ENCODE measurements at places on chromosomes 5 and 9.

GRCh38 chr9:111144741-111145140, 106.5 kb upstream of the LPAR1 start:
- DNase-seq = no peak

- DNase-seq = no peak
Measured at GRCh38 chr5:135053278-135053677, 19.2 kb upstream of the PITX1 start.

DNA sequence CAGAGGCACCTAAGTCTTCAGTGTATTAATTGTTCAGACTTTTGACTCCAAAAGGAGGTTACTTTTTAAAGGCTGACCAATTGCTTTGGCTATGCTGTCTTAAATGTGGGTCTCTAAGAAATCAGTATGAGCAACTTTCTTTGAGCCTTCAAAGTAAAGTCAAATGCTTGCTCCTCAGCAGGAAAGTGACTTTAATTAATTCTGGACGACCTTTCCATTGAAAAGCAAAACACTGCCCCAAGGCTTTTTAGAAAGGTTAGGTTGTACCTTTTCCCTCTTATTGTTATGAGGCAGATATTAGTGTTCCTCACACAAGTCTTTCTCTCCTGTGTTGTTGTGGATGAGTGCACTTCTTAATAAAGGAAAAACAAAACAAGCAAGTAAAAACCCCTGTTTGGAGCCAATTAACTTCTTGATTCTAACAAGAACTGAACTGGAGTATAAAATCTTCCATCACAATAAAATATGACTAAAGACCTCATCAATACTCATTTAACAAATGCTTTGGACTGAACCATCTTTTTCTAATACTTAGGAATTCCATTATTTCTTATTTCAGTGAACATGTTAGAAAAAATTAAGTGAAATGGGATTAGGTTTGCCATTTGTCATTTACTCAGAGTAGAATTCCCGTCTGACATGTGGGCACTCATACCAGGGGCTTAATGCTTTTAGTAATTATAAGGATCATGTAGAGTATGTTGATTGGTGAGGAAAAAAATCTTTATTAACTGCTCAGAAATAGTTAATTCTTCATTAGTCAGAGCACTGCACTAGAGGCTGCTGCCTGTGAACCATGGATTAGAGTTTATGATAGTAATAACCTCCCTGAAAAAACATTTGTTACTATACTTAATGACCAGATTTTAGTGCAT, 159.1 kb upstream of the ZNF608 start:
- no peak for DNase-seq

DNA sequence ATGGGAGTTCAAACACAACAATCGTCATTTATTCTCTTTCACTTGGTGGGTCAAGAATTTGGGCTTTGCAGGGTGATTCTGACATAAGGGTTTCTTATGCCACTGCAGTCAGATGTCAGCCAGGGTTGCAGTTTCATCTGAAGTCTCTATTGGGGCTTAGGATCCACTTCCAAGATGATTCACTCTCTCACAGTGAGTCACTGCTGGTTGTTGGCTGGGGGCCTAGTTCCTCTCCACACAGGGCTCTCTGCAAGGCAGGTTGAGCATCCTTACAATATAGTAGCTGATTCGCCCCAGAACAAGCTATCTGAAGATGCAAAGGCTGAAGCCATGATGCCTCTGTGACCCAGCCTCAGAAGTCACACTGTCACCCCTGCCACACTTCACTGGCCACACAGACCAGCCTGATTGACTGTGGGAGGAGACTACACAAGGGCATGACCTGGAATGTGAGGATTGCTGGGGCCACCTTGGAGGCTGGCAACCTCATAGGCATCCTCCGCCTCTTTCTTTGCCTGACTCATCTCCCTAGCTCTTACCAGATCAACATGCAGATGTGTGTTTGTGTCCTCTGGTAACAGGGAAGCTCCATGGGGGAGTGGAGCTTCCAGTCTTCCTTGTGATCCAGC, 4.5 kb upstream of the CARD19 start:
- DNase-seq = peak; percentile 34

DNA sequence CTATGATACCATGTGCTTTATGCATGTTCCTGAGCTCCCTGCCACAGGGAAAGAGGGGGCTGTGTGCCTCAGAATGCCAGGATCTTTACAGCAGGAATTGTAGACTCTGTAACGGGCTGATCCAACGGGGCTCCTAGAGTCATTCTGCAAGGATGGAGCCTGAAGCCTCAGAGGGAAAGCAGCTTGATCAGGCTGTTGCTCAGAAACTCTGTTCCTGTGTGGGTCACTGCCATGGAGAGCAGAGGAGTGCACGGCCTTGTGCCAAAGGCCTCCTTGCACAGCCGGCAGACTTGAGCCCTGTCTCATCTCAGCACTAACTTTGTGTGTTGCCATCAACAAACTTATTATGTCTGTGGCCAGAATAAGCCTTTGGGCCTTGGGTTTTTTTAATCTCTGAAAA, 51.8 kb downstream of the AMBP start:
- DNase-seq = peak; percentile 35

GRCh38 chr5:73450672-73451223, 2.2 kb upstream of the FOXD1 start:
- DNase-seq = no peak

DNA sequence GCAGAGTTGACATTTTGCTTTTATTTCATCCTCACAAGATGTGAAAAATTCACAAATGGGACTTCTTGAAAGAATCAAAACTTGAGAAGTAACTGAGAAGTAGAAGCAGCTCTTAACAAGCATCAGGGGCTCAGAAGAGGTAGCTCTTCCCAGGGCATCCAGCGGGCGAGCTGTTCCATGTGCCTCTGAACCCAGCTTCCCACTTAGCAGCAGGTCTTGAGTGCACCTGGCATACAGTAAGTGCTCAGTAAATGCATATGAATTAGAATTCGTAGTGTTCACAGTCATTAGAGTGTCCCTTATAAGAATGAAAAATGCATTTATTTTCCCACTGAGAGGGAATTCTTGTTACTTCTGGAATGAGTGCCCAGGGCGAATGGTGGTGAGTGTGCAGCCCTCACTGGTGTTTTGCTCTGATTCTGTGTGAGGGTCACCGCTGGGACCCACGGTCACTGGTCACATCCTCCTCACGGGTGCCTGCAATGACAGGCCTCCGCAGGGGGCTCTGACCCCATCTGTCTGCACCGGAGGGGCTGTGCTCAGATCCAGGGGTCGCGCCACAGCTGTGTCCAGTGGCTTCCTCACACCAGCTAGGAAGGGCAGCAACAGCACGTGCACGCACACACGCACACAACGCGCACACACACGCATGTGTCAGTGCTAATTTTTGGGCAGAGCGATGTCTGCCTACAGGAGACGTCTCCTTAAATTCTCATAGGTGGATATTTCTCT, 26.9 kb downstream of the EXOC3 start:
- peak; percentile 32 for DNase-seq

DNA sequence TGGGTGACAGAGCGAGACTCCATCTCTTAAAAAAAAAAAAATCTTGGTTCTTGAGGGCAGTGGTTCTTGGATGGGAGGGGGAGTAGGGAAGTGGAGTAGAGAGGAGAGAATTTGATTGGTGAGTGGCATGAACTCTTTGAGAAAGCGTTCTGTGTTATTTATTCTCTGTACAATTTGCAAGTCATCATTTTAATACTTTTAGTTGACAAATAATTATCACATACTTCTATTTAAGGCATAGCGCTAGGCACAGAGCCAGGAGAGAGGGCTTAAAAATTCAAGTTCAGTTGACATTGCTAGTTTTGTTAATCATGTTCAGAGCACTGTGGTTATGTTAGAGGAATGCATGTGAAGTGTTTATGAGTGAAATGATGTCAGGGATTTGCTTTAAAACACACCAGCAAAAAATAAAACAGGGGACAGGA, 24.6 kb downstream of the HSDL2 start:
- no peak for DNase-seq

DNA sequence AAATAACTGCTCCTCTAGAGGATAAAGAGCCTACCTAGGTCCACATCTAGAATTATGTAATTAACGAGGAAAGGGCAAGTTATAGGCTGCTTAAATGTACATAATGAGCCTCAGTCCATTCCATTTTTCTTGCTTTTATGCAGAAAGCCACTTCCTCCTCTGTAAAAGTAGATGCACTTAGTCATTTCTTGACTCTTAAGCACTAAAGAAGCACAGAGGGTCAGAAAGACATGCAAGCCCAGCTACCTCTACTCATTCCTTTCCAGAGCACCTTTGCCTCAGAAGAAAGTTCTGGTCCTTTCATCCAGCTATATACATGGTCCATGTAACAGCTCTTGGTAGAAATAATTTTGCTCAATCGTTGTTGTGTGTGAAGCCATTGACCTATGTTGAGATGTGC, 308.0 kb upstream of the NREP start:
- no peak for DNase-seq

GRCh38 chr9:107935931-107936330, 446.4 kb upstream of the KLF4 start:
- DNase-seq = no peak

GRCh38 chr5:22614486-22615094, 238.6 kb downstream of the CDH12 start:
- no peak for DNase-seq

GRCh38 chr5:57082441-57083067, 91.3 kb upstream of the GPBP1 start:
- no peak for DNase-seq

GRCh38 chr5:126723643-126724042, 53.3 kb upstream of the LMNB1 start:
- DNase-seq = no peak

DNA sequence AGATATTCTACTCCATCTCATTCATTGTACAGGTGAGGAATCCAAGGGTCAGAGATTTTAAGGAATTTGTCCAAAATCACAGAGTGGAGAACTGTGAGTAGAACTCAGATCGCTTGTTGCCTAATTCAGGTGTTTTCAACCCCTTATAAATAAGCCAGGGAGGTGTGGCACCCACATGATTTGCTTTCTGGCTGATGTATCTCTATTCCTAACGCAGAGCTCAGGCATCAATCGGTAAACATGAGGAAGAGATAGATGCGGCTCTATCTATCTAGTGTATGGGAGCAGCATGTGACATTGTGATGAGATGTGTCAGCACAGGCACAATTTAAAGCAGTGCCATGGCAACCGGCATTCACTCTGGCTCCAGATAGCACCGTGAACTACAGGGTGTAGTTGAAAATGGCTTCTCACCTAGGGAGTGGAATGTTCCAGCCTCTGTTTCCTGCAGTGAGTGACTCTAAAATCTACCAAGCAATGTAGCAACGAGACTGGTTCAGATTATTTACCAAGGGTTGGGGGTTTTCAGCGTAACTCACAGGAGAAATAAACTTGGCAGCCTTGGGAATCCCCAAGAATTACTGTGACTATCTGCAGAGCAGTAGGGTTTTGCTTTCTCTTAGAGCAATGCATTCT, 53.4 kb upstream of the SUB1 start:
- no peak for DNase-seq

DNA sequence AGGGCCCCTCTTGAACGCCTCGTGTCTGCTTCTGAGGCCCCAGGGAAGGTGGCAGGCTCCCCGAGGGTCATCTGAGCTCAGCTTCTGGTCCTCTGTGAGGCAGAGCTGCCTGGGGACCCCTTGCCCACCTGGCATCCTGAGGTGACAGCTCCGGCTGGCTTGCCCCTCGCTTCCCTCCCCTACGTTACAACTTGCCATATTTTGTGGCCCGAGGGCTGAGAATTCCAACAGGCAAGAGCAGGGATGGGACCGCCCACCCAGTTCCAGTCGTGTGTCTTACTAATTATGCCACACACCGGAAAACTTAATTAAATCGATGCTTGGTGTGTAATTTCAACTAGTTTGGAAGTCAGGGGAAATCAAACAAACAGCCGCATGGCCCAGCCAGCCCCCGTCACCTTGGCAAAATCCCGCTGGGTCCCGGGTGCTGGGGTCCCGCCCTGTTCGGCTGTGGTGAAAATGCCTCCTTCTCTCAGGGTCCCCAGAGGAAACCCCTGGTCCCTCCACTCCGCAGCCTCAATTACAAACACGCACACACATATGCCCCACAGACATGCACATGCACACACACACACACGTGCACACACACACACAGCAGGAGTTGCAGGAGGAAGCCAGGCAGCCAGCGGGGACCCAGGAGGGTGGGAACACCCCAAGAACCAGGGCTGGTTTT, 221.0 kb upstream of the IER5L start:
- no peak for DNase-seq

DNA sequence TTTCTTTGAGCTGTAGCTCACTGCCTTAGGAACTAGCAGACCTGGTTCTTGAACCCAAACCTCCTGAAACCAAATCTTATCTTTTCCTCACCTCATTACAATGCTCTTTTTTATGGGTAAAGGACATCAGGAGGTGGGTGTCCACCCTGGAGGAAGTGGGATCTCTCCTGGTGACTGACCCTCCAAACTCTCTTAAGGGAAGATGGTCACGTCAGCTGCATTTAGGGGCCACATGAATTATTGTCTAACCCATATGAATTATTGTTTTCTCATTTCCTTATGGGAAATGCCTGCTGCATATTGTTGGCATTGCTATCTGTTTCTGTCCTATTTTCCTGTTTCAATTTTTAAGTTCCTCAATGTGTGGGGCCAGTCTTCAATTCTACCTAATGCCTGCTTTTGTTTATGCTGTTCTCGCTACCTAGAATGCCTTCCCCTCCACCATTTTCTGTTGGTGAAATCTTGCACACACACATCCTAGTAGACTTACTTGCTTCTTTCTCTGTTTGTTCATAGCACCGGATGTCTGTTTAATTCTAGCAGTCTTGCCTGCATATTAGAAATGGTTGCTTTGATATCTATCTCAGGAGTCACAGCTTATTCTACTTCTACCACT, 22.0 kb upstream of the SPINK1 start:
- no peak for DNase-seq

DNA sequence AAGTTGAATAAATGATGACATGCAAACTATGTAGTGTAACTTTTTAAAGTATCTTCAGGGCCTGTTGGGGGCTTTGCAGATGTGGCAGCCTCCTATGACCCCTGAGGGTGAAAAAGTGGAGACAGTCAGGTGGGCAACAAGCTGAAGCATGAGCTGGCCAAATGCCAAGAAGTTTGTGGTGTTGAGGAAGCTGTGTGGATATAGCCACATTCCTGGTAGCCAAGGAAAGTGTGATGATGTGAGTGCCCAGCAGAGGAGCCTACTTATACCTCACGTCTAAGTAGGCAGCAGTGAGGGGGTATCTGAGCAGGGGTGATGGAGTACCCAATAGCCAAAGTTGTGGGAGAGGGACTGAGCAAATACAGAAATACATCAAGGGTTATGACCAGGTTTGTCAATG, 621.2 kb upstream of the CDH6 start:
- no peak for DNase-seq

DNA sequence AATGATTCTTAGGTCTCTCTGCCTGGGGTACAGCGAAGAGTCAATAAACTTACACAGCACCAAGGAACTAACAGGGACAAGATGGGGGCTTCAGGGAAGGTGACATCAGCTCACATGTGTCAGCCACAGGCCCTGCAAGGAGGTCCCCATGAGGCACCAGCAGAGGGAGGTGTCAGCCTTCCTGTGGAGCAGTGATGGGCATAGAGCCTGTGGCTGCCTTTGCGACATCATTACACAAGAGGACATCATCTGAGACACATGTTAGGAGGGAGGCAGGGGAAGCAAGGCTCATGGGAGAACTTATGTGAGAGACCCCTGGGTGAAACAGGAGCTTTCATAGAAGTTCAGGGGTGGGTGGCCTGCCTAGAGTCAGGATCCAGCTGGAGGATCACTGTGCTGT, 389.6 kb downstream of the SEMA5A start:
- peak; percentile 67 for DNase-seq

GRCh38 chr5:180605554-180606214, 14.4 kb upstream of the SCGB3A1 start:
- no peak for DNase-seq

All from right forelimb (tissue), 1 donor.